Peyer's patch (tissue), 4 donors: ENCODE measurements at places on chromosomes 3 and 15.

- no peak for DNase-seq
Observed at GRCh38 chr3:43964640-43965039, 273.9 kb downstream of the ABHD5 start.

DNA sequence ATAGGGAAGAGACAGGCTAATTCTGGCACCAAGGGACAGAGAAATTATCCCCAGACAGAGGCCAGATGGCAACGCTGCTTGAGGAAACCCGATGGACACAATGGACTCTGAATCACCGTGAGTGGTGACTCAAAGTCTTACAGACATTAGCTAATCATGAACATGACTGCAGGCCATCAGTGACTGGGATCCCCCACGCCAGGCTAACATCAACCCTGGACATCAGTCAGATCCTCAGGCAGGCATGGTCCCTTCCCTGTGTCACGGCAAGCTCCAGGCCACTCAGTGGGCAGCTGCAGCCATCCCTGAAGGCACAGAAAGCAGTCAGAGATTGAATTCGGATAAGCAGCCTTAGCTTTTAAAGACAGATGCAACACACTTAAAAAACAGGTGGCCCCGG is 23.8 kb upstream of the OXTR start:
- DNase-seq = no peak

DNA sequence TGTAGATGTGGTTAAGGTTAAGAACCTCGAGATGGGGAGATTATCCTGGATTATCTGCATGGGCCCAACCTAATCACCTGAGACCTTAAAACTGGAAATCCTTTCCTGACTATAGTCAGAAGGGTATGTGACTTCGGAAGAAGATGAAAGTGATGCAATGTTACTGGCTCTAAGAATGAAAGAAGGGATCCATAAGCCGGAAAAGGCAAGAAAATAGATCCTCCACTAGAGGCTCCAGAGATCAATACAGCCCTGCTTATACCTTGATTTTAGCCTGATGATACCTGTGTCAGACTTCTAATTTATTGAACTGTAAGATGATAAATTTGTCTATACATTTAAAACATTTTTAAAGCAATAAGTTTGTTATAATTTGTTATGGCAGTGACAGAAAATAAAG is 21.5 kb upstream of the GASK1A start:
- DNase-seq = no peak

GRCh38 chr3:88019024-88019423 is 39.8 kb downstream of the CGGBP1 start:
- no peak for DNase-seq

- peak; percentile 84 for DNase-seq
Observed at GRCh38 chr15:62391641-62392262, 226.7 kb upstream of the C2CD4B start.

DNA sequence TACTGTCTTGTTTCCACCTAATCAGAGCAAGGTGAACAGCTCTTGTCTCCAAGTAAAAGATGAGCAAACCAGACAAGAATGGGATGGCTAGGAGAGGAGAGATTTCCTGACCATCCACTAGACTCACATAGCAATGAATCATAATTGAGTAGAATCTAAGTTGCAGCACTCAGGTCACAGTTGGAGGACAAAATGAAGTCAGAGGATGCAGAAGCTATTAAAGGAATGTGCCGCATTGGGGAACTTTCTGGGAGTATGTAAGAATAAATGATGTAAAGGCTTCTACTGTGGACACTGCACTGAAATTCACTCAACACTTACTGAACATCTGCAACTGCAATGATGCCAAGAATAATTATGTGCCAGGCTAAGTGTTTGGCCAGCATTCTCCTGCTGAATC is 217.4 kb upstream of the WNT5A start:
- DNase-seq = no peak

DNA sequence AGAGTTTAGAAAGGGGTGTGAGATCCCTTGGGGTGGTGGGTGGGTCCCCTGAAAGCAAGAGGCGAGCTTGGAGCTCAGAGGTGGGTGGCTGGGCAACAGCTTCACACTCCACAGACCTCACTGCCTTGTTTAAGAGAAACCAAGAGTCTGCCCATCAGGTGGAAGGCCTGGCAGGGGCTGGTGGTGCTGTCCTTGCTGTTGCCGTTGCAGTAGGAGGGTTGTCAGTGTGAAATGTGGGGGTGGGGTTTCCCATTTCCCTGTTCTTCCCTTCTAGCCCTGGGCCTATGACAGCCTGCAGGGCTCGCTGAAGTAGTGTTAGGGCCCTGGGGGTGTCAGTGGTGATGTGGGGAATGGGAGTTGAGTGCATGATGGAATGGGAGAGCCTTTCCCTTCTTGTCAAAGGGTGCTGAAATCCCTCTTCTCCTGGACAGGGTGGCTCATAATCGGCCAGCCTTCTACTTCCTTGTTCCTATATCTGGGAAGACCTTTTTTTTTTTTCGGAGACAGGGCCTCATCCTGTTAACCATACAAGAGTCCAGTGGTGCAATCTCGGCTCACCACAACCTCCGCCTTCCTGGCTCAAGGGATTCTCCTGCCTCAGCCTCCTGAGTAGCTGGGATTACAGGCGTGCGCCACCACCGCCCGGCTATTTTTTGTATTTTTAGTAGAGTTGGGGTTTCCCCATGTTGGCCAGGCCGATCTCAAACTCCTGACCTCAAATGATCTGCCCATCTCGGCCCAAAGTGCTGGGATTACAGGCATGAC is 4.3 kb downstream of the PLEKHO2 start:
- DNase-seq = no peak

GRCh38 chr3:171962137-171962720 is 77.1 kb upstream of the FNDC3B start:
- DNase-seq = no peak

DNA sequence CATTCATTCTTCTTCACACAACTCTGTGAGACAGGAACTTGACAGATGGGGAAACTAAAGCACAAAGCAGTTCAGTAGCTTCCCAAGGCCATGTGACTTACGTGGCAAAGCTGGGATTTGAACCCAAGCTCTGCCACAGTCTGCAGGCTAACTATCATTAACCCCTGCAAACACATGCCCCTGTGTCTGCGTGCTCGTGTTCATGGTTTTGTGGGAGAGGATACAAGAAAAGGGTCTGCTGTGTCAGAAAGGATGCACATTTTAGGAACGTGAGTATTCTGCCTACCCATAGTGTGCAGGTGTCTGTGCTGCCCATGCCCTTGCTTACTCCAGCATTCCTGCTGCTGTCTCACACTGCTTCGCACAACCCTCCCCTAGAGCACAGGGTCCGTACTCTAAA is 137.0 kb downstream of the CHDH start:
- no peak for DNase-seq

DNA sequence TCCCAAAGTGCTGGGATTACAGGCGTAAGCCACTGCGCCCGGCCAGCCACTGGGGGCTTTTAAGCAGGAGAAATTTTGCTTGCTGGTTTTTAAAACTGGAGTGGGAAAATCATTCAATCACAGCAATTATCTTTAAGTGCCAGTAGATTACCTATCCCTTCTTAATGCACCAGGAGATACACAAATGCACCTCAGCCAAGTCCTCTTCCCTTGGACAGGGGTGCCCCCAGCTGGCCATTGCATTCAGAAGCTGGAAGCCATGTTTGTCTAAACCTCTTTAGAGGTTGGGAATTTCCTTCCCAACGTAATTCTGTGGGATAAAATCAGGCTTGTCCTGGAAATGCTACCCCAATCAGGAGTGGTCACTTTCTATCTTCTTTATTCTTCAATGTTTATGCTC is 26.6 kb downstream of the MIX23 start:
- DNase-seq = no peak
